GM23338 (cell line): ENCODE measurements at places on chromosomes 11 and 22. TPM values are rescaled to one million over a fixed set of nuclear protein-coding genes. Genes with fewer than 3 reads are reported as not detected.

- DNase-seq = peak; percentile 69
These were observed at the start of gene CNIH2 for GRCh38 chr11:66277471-66278362. CNIH2 (plus strand) TSS chr11:66278175; CDS start chr11:66278457, 282 bp downstream.

- no peak for DNase-seq
These were observed 30.0 kb upstream of the PTPRJ start for GRCh38 chr11:47950396-47950795.

GRCh38 chr11:108302121-108302785 is 79.4 kb downstream of the ATM start:
- no peak for DNase-seq

Gene C11orf87
- total RNA-seq = 0.31 and 0.56 TPM in 2 replicates

Gene CYTH4
- not detected in 2 replicates for total RNA-seq

Gene SCN2B
- 0.03 and 0.04 TPM in 2 replicates for total RNA-seq
